Activated naive CD4-positive, alpha-beta T cell (primary cell): ENCODE measurements at places on chromosomes 2 and 18.

GRCh38 chr2:75428646-75429443, 131.9 kb downstream of the EVA1A start:
- no peak for DNase-seq

GRCh38 chr18:76338619-76339245, 156.3 kb downstream of the ZNF516 start:
- no peak for DNase-seq

GRCh38 chr2:191926671-191927070, 79.8 kb upstream of the CAVIN2 start:
- no peak for DNase-seq

DNA sequence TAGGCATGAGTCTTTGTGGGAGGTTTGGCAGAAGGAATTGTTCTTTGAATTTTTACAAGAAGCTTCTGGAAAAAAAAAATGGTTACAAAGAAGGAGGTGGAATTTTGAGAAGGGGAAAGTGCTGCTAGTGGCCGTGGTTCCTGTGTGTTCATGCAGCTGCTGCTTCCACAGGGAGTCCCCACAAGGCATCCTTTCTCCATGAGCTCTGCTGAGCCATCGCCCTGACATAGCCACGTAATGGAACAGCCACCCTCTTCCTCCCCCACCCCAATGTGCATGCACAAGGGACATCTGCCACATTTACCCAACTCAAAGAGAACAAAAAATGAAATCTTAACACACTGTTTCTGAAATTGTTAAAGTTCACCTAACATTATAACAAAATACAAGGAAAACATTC, 529.7 kb downstream of the SATB2 start:
- DNase-seq: no peak

DNA sequence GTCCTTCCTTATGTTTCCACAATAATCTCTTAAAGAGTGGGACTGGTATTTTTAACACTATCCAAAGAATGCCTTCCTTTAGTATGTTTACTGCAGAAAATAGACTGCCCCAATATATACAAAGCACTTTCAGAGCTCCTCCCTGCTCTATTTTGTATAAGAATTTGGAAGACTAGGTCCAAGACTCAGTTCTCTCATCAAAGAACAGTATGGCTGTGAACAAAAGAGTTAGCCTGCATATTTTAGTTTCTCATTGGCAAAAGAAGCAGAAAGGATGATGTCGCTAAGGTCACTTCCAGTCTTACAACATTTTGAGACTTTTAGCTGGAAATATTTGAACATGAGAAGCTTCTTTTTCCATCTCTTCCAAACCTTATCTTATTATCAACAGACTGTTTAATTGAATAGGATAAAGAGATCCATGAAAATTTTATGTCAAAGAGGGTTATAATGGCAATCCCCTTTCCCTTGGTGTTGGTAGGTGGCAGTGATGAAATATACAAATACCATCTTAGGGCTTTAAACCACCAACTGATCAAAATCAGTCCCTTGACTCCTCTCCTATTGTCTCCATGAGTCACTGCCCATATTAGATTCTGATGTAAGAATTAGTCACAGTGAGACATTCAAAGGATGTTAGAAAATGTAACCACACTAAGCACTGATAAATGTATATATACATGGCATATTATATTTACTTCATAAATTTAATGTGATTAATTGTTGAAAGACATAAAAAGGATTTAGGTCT, 266.9 kb upstream of the DSEL start:
- no peak for DNase-seq
